ENCODE measurements at places on chromosomes 3 and 15.

DNA sequence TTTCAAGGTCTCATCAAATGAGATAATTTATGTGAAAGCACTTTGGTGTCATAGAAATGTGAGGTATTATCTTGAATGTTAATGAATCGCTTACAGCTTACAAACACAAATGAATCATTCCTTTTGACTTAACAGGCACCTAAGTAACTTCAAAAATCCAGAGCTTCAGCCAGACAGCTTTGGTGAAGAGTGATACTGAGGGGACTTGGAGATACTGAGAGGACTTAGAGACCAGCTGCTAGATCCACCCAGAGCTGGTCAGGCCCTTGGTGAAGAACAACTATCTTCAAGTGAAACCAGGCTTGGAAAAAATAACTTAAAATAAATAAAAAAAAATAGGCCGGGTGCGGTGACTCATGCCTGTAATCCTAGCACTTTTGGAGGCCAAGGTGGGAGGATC, 16.2 kb upstream of the ZFYVE19 start:
- DNase-seq, result no peak

DNA sequence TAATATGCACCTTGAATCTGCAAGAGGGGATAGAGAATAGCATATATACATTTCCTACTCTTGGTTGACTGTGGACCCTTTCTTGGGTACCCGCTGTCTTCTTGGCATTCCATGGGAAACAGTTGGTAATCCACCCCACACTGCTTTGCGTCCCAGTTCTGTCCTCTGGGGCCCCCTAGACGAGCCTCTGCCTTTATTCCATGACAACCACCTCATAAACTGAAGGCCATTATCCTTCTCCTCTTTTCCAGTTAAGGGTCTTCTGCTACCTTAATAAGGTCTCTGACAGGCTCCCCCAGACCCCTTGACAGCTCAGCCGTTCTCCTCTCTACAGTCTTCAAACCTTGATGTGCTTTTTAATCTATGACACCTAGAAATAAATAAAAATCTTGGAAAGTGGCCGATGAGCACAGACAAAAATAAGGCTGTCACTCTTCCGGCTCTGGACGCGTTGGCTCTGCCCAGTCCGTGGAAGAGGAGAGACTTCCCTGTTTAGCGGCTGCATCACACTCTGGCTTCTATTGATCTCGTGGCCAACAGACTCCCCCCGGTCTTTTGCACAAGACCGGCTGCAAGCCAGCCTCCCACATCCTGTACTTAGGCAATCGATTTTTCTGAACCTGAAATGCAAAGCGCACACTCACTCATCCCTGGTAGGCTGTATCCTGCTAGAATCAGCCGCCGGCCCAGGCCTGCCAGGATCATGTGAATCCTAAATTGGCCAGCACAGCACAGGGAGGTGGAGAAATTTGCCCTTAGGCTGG, 251.0 kb upstream of the TLE3 start:
- DNase-seq, result no peak

DNA sequence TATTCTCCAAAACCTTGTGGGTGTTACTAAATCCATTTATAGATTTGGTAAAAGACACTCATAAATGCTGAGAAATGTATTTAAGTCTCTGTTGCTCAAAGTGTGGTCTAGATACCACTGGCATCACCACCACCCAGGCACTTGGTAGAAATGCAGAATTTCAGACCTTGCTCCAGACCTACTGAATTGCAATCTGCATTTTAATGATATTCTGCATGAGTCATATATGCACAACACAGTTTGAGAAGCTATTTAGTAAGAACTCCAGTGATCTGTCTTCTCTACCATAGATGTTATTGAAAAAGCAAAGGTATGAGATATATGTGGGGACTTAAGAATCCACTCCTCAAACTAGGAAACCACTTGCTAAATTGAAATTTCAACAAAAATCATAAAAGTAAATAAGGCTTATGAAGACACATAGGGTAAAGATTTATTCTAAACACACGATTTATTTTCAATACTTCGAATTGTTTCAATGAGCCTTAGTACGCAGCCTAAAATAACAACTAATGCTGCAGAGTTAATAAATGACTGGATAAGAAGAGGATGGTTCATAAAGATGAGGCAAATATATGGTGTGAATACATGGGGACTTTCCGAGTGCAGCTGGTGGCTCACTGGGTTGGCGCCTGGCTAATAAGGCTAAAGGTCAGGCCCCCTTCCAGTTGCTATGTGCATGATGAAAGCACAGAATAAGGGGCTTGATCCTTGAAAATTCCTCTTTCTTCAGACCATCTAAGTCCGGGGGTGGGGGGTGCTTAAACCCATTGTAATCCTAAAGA, 813.3 kb downstream of the NR2F2 start:
- DNase-seq, result no peak

- no peak for DNase-seq
Observed at GRCh38 chr3:109018828-109019227, 65.1 kb upstream of the GUCA1C start.

GRCh38 chr15:75827691-75828090, 15.6 kb upstream of the UBE2Q2 start:
- no peak for DNase-seq

DNA sequence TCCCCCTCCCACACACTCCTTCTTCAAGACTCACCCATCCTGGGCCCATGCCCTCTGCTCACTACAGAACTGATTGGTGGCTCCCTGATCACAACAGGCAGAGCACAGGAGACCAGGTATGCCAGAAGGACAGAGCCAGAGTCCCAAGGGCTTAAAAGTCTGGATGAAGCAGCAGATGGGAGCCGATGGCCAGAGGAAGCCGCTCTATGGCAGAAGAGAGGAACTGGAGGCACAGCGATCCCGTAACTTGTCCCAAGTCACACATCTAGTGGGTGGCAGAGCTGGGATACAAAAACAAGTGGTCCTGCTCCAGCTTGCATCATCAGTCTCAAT, 20.7 kb downstream of the ITGA11 start:
- no peak for DNase-seq

DNA sequence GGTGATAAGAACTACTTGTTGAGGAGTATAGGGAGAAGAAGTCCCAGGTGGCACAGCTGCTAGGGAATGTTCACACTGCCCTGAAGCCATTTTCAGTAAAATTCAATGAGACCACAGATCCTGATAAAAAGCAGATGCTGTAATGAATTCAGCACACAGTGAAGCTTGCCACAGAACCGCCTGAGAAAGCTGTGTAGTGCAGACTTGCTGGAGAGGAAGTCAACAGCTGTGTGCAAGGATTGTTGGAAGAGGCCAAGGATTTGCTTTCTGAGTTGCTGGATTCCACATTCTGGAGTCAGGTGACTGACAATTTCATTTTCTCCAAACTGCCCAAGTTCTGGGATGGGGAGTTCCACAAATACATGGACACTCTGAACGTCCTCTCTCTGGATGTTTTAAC, 70.9 kb downstream of the ANP32A start:
- no peak for DNase-seq

DNA sequence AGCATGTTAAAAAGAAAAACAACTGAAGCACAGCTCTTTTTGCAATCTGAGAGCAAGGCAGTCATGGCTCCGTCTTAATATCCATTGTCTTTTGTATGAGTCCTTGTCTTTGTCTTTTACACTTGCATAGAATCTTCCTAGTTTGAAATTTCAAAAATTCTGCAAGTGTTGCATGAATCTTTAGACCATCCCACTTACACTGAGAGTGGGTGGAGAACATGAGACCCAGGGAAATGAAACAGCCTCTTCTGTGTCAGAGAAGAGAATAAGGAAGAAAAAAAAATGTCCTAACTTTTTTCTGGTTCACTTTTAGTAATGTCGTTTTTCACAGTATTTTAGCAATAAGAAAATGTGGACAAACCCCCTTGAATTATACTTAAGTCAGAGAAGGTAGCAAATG, 12.1 kb upstream of the DCLK3 start:
- no peak for DNase-seq

- DNase-seq, result no peak
Observed at GRCh38 chr3:29555590-29555989, 274.7 kb downstream of the RBMS3 start.

- no peak for DNase-seq
Observed at GRCh38 chr3:123300583-123300982, 98.8 kb downstream of the SEC22A start.

- DNase-seq, result no peak
Observed at GRCh38 chr15:27993996-27994780, 104.9 kb downstream of the OCA2 start.

- no peak for DNase-seq
Observed at GRCh38 chr3:45218578-45219390, 7.3 kb downstream of the TMEM158 start.

DNA sequence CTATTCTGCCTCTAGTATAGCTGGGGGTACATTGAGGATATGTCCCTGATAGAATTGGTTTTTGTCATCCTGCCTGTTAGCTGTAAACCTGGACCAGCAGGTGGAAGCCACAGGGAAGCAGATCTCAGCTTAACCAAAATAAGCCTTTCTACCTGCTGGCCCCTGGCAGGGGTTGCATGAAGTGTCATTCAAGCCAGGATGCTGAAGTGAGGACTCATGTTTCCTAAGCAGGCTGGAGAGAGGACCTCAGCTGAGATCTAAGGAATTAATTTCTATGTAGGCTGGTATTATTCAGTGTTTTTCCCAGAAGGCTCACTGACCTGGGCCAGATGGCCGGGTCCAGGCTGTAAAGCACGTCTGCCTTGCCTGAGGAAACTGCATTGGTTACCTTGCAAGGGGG, 128.9 kb downstream of the MEGF11 start:
- no peak for DNase-seq

DNA sequence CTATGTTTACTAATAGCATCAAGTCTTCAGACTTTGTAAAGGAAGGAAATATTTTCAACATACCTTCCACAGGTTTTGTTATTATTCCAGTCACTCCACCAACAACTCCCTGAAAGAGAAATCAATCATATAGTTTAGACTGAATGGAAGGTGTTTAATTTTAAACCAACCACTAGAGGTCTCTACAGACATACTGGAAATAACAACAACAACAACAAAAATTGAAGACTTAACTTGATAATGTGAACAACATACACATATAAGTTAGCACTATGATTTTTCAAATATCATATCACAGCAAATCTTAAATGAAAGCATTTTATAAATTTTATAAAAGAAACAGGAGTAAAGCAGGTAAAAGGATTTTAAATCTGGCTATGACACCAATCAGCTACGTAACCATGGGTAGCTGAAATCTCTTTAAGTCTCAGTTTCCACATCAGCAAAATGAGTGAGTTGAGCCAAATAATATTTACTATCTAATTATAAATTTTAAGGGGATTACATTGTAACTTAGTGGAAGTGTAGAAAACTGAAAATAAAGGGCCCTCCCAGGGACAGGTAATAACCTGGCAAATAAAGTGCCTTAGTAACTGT, 188.2 kb downstream of the VPS13C start:
- DNase-seq, result no peak

GRCh38 chr3:162719684-162720341, 1223.2 kb downstream of the OTOL1 start:
- DNase-seq, result no peak

- no peak for DNase-seq
Observed at GRCh38 chr3:189338366-189338765, 166.6 kb downstream of the TPRG1 start.

DNA sequence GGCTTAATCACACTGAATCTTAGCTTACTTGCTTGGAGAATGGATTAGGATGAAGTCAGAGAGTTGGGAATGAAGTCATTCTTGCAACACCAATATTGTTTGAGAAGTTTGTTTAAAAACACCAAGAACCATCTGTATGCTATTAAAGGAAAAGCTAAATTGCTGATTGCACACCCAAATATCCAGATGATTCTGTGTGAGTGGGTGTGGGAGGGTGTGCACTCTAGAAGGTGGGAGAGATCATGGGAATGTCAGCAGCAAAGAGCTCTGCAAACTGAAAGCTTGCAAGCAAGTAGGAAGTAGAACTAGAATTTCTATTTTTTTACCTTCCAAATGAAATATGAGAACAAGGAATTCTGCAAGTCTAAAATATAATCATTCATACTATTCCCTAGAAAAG, 364.9 kb downstream of the NR2F2 start:
- DNase-seq, result no peak

All from stimulated activated CD4-positive, alpha-beta T cell treated with anti-CD3 and anti-CD28 coated beads, Interleukin-15, amount 100 ng/mL, for 48 hours (primary cell).